ENCODE measurements at places on chromosomes 1 and 21. TPM values are rescaled to one million over a fixed set of nuclear protein-coding genes. Genes with fewer than 3 reads are reported as not detected.

DNA sequence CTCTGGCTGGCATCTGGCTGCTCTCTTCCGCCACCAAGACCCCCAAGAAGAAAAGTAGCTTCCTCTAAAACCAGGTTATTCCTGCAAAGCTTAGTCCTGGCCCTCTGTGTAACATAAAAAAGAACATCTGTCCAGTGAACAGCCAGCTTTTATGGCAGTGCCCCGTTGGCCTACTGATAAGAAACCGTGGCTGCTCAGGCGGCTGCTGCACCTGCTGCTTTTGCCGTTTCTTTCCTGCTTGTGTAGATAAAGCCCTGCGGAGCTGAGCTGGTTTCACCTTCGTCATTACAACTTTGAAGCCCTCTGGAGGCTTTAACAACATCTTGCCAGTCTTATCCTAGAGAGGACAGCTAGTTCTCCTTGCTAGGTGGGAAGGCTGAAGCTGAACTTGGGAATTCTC lies 20.5 kb downstream of the ELAPOR1 start:
- DNase-seq, result no peak

DNA sequence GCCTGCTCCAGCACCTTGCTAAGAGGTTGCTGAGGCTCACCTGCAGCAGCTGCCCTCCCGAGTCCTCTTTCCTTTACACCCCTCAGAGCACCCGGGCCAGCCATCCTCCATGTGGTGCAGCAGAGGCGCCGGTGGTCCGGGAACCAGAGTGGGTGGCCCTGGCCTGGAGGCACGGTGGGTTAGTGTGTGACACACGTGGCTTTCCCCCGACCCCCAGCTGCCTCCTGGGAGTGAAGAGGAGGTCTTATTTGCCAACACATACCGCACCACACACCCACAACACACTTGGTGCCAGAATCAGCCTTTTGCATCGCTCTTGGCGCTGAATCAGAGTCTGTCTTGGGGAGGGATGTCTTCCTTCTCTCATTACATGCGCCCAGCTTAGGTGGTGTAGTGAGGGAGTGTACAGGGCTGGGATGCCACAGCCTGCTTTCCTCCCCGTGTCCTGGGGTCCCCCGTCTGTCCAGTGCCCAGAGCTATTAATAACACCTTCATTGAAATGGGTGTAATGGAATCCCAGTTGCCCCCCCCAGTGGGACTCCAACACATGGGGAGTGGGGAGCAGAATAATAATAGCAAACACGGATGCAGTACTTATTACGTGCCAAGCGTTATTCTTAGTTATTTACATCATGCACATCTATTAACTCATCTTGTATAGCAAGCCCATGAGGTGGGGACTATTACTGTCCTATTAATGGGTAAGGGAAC lies 38.2 kb downstream of the MAPKAPK2 start:
- DNase-seq, result no peak

GRCh38 chr1:84299536-84300170 lies 1.9 kb upstream of the SAMD13 start:
- no peak for DNase-seq

The BACE2 gene
- 29.5 TPM for polyA plus RNA-seq

DNA sequence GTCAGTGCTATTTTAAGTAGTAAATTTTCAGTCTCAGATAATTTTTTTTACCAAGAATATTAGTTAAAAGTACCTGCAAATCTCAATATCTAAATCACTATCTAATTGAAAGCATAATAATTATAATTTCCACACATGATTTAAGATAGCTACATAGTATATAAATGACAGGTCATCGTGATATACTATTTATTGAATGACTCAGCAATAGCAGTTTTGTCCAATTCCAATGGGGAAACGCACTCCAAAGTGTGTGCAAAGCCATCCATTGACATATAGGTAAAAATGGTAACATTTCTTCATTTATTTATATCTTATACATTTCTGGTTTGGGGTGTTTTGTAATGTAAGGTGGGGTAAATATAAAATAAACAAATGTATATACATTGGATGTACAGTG lies 19.5 kb downstream of the ADGRL4 start:
- DNase-seq, result no peak

DNA sequence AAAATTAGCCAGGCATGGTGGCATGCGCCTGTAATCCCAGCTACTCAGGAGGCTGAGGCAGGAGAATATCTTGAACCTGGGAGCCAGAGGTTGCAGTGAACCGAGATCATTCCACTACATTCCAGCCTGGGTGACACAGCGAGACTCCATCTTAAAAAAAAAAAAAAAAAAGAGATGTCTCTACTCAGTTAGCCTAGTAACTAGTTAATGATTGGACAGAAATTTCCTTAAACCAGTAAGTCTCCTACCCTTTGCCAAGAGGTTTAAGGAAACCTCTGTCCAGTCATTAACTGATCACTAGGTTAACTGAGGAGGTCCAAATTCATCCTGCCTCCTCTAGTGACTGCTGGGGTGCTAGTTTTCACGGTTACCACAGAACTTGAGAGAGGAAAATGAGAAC lies 143.9 kb upstream of the UBE2U start:
- DNase-seq, result no peak

GRCh38 chr1:51559501-51559900 lies 40.4 kb upstream of the EPS15 start:
- no peak for DNase-seq

GRCh38 chr1:176626572-176627061 lies 163.6 kb downstream of the PAPPA2 start:
- no peak for DNase-seq

The ERG gene
- polyA plus RNA-seq, result 20.7 TPM

GRCh38 chr1:219161371-219161770 lies 12.3 kb upstream of the LYPLAL1 start:
- no peak for DNase-seq

DNA sequence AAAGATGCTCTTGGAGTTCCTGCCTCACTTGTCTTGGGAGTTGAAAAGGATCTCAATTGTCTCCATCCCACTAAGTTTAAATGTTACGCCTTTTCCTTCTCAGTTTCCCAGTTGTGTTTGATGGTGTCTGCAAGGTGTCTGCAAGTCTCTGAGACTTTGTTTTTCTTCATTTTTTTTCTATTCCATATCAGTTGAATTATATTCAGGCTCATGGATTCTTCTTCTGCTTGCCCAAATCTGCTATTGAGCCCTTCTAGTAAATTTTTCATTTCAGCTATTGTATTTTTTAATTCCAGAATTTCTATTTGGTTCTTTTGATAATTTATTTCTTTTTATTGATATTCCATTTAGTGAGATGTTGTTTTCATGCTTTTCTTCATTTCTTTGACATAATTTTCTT lies 47.4 kb upstream of the TSHB start:
- no peak for DNase-seq

DNA sequence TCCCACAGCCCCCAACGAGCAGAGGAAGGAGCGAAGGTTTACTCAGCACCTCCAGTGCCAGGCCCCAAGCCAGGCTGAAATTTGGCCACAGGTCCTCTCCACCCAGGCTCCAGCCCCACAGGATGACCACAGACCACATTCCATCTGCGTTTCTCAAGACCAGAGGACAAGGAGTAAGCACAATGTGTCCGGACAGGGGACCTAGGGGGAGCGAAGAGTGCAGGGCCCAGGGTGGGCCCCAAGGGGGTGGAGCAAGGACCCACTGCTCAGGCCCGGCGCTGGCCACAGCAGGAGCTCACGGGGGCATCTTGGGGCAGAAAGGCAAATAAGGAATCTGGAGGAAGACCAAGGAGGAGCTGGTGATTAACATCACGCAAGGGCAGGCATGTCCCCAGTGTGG lies 100.5 kb downstream of the NPHP4 start:
- no peak for DNase-seq

DNA sequence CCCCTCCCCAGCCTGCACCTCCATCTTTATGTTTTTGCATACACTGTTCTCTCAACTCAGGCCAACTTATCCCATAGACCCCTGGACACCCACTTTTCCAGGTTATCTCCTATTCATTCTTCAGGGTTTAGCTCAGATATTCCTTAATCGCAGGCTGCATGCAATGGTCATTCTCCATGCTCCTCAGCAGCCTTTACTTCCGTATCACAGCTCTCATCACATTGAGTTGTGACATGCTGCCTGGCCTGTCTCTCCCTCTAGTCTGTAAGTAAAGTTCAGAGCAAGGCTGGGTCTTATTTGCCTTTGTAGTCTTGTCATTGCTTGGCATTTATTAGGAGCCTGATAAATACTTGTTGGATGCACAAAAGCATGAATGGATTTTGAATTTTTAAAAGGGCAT lies 6.9 kb downstream of the DNAJC6 start:
- DNase-seq, result no peak

The C1orf185 gene
- polyA plus RNA-seq, result not detected

GRCh38 chr1:195275710-195276109 lies 1332.5 kb downstream of the KCNT2 start:
- no peak for DNase-seq

The HES2 gene
- polyA plus RNA-seq, result 0.51 TPM

The TGFB2 gene
- 13.2 TPM for polyA plus RNA-seq

The PGM1 gene
- 33.6 TPM for polyA plus RNA-seq

DNA sequence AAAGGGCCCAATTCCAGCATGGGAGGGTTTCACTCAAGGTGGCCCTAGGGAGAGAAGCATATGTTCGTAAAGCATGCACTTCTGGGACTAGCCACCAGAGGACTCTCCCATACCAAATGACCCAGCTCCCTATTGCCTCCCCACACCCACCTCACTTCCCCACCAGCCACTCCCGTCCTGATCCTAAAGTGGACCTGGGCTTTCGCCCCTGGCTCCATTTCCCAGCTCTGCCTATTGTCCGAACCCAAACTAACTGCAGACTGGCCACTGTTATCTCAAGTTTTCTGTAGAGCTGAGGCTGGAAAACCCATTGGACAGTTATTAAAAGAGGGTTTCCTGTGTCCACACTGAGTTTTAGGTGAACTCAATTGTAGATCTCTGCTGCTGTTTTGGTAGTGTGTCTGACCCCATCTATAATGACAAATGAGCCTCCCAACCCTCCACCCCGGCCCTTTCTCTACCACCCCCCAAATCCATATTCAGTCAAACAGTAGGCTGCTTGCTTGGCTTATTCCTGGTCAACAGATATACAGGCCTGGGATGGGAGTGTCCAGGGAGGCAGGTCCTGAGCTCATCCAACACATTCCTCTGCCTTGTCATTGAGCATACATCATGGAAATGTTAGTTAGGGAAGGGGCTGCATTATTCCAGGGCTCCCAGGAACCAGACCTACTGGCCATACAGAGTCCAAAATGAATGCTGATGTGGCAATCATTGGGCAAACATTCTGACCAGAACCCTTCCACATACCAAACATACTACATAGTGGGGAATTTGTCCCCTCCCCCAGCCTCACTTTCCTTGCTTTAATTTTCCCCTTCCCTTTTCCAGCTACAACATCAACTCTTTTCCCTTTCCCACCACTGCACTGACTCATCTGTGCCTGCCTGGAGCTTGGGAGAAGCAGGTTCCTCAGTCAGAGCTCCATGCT lies 59.2 kb downstream of the ABCA4 start:
- DNase-seq, result no peak

All from left renal cortex interstitium (tissue), 4 donors.